ENCODE measurements at places on chromosomes 13 and 19.

- no peak for DNase-seq
These were observed 511.3 kb downstream of the MYO16 start for GRCh38 chr13:109140479-109141349.

GRCh38 chr13:50549221-50549942 is 294.1 kb downstream of the DLEU7 start:
- DNase-seq: no peak

- DNase-seq: no peak
These were observed 2.2 kb downstream of the KMT5C start for GRCh38 chr19:55341595-55342531.

DNA sequence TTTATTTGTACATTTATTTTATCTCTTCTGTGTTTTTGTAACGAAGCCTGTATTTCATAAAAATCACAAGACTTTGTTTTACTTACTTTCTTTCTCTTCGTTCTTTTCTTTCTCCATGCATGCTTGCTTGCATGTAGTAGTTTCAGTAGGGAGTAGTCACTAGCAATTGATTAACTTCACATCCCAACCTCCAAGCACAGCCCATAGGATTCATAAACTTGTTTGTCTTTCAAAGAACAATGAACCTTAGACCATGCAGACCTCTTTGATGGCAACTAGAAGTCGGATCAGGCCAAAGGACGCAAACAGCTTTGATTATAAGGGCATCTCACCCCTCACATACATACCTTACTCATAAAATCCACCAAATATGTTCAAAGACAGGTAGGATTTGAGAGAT is 3.1 kb upstream of the PRR20A start:
- DNase-seq: no peak

GRCh38 chr13:79369226-79369625 is 36.8 kb downstream of the RBM26 start:
- no peak for DNase-seq

DNA sequence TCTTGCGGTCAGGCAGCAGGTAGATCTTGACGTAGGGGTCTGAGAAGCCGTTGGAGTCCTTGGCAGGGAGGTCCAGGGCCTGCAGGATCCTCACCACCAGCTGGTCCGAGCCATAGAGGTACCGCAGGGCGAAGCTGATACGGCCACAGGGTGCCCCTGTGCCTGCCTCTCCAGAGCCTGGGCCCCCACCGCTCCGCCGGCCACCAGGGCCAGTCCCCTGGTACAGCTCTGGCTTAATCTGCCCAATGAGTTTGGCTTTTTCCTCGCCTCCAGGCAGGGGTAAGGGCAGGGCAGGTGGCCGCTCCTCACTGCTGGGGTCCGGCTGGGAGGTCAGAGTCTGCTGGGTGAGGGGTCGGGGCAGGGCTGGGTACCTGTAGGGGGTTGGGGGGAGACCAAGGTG is 9.9 kb downstream of the SYT3 start:
- DNase-seq: no peak

DNA sequence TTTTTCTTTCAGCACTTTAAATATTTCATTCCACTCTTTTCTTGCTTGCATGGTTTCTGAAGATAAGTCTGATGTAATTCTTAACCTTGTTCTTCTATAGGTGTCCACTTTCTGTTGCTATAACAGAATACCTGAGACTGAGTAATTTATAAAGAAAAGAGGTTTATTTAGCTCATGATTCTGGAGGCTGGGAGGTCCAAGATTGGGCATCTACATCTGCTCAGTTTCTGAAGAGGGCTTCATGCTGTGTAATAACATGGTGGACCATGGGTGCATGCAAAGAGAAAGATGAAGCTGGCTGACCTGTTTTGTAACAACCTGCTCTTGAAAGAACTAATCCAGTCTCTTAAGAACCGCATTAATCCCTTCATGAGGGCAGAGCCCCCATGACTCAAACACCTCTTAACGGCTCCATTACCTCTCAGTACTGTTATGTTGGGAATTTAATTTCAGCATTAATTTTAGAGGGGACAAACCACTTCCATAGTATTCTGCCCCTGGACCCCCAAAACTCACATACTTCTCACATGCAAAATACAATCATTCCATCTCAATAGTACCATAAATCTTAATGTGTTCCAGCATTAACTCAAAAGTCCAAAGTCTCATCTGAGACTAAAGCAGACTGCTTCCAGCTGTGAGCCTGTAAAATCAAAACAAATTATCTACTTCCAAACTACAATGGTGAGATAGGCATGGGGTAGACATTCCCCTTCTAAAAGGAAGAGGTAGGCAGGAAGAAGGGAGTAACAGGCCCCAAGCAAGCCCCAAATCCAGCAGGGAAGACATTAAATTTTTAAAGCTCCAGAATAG is 9.6 kb upstream of the FGF9 start:
- no peak for DNase-seq

DNA sequence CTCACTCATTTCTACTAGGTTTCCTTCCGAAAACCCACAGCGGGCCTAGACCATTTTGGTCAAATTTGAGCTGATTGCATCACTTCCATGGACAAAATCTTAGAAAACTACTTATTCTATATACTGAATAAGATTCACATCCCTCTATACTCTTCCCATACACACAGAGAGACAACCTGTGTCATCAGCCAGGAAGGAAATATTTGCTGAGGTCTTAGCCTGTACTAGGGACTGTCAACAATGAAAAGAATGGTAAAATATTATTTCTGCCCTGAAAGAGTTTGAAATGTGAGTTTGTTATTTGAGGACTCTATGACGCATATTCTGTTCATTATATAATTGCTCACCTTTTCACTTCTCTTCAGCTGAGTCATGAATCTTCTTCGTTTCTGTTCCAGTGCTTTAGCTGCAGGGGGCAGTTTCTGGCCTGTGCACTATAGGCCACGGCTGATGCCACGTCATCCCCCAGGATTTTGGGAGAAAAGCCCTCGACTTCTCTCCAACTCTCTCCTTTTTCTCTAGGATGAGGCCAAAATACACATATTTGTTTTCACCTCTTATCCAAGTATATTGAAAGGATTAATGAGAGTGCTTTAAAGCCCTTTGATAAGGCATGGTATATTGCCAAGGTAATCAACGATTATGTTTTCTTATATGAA is 47.7 kb downstream of the GSX1 start:
- DNase-seq: no peak

DNA sequence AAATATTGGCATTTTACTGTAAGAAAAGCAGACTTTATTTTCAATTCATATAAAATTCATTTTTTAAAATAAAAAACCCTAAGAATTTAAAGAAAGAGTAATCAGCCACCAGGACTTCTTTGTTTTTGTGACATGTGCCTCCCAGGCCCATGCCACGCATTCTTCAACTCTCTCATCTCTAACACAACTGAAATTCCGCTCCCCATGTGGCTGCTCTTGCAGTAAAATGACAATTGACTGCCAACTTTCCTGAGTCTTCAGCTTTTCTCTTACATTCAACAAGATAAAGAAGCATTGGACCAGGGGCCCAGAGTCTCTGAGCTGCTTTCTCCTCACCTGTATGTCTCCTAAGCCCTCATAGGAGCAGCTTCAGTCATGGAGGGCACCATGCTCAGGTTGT is 372.1 kb downstream of the UQCRFS1 start:
- DNase-seq: no peak

All from activated effector memory CD4-positive, alpha-beta T cell treated with Interleukin-2 at 50 U/mL for 16 hours (primary cell).